Endothelial cell of umbilical vein (primary cell): ENCODE measurements at places on chromosomes 7 and 10. TPM values are rescaled to one million over a fixed set of nuclear protein-coding genes. Genes with fewer than 3 reads are reported as not detected.

NXPH1 gene
- total RNA-seq = not detected in 2 replicates

DNA sequence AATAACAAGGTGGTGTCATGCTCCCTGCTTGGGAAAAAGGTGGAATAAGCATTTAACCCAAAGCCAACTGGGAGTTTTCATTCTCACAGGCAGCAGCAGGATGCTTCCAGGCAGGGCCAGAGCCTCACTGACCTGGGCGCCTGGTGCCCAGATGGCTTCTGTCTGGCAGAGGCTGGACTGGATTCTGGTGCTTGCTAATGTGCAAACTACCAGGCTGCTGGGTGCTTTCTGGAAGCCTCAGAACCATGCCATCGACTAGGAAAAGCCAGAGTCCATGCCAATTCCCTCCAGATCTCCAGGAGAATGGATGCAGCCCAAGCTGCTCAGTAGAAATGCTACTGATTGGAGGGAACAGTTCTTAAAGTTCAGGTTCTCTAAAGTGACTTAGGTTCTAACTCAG lies 36.2 kb downstream of the VIPR2 start:
- no peak overlapping the region for H3K27ac ChIP-seq
- H3K27me3 ChIP-seq = no peaks in the 10 kb centered on the region
- DNase-seq = no peak
- no peaks in the 10 kb centered on the region for H3K4me1 ChIP-seq
- no peak overlapping the region for H3K4me3 ChIP-seq

DNA sequence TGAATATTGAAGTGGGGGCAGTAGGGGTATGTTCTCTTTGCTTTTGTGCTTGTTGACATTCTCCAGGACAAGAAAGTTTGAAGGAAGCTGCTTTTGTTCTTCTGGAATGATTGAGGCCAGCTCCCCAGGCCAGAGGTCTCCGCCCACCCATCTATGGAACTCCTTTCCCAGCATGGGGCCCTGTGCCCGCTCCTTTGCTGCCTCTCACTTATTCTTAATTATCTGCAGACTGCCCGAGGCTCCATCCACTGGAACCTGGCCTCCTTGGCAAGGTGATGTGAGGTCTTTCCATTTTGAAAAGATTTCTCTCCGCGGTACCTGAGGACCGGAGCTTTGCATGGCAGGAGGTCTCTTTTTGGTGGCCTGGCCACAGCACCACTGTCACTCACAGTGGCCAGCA lies 39.3 kb upstream of the MKI67 start:
- H3K27ac ChIP-seq = no peak overlapping the region
- no peaks in the 10 kb centered on the region for H3K36me3 ChIP-seq
- no peak overlapping the region for H3K4me3 ChIP-seq
- no peaks in the 10 kb centered on the region for H3K27me3 ChIP-seq

GRCh38 chr7:54846273-54846672 lies 87.3 kb upstream of the SEC61G start:
- no peak overlapping the region for H3K4me3 ChIP-seq
- H3K4me1 ChIP-seq = no peaks in the 10 kb centered on the region

VENTX gene
- total RNA-seq = not detected in 2 replicates

DNA sequence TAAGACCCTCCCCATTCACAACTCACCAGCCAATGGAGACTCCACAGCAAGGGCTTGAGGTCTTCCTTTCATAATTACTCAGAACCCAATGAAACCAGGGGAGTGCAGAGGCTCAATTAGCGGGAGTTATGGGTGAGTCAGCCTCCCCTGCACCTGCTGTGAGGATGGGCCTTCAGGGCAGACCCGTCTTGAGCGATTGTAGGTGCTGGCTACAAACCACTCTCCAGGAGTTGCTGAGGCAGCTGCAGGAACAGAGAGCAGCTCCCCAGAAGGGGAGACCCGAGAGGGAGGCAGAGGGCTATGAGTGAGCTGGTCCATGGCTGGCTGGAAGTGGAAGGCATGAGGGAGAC lies 58.5 kb upstream of the SORCS3 start:
- H3K27me3 ChIP-seq = no peaks in the 10 kb centered on the region
- no peak overlapping the region for H3K27ac ChIP-seq
- DNase-seq = no peak
- H3K4me1 ChIP-seq = no peaks in the 10 kb centered on the region
